ENCODE measurements at places on chromosomes 7 and 10.

GRCh38 chr10:20990604-20991003, 93.5 kb upstream of the NEBL start:
- DNase-seq, result no peak

GRCh38 chr10:133378251-133379096, 588 bp upstream of the PAOX start:
- DNase-seq, result peak; percentile 79

- no peak for DNase-seq
Observed at GRCh38 chr10:4196183-4196582, 411.2 kb upstream of the KLF6 start.

DNA sequence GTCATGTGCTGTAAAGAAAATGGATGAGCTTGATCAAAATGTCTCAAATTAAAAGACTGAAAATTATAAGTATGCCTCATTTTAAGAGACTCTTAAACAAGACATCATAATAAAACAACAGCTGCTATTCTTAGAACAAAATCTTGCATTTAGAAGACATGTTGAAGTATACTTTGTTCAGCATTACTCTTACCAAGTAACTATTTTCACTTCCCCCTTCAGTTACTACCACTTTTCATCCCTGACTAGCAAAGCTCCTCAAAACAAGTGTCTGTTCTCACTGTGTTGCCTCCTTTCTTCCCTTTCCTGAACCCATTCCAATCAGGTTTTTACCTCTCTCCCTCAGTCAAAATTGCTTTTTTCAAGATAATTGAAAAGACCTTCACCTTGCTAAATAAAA, 31.6 kb downstream of the ELAPOR2 start:
- no peak for DNase-seq

GRCh38 chr7:30531286-30531685, 26.7 kb upstream of the GGCT start:
- no peak for DNase-seq
